ENCODE measurements at places on chromosomes 6 and 20.

- no peak for DNase-seq
These were observed 1.9 kb downstream of the CST7 start for GRCh38 chr20:24950836-24951525.

DNA sequence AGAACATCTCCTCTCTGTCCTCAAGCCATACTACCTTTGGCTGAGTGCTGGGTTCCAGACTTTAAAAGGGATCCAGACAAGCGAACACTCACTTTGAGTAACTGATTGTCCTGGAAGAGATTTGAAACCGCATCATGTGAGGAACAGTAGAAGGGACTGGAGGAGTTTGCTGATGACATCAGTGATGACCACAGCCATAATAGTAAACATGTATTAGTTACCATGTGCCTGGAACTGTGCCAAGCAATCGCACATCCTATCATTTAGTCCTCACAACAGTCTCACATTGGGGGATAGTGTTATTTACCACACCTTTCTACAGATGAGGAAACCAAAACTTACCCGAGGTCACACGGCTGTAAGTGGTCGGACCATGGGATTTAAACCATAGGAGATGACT lies 39.8 kb downstream of the ARMC2 start:
- no peak for DNase-seq

- no peak for DNase-seq
These were observed 32.0 kb downstream of the GNAS-AS1 start for GRCh38 chr20:58818586-58819285.

GRCh38 chr6:1984346-1984994 lies 260.9 kb downstream of the GMDS start:
- DNase-seq = no peak

DNA sequence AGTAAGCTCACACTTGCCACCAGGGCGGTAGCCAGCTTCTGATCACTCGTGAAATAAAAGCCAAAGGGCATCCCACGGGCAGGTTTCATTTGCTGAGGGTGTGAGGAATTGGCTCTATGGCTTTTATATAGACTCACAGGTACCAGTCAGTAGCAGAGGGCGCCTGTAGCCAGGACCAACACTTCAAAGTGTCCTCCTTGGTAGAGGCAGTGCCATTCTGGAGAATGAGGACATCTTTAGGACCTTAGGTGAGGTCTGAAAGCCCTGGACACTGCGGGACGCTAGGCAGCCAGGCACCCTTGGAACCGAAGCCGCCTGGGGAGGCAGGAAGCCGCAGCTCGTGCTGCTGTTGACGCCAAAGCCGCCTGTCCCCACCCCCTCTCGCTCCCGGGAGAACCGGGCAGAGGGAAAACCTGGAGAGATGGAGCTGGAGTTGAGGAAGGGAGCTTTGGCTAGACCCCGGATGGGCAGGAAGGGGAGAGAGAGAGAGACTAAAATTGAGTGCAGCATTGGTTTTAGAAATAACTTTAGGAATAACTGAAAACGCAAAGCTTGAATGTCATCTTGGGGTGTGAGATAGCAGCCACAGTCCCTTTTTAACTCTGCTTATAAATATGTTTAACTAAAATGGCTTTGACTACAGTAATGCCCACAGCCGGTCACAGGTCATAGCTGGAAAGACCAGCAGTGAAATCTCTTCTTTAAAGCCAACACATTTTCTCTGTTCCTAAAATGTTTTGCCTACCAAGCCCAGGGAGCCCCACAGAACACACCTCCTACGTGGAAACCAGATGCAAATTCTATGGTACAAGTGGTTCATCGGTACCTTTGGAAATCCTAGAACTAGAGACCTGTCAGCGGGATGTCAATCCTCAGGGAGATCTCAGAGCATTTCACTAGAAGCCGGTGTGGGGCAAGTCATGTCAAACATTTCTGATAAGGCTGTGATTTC lies 128.5 kb upstream of the CDYL start:
- DNase-seq = peak; percentile 73

GRCh38 chr6:16472349-16473069 lies 234.1 kb downstream of the GMPR start:
- peak; percentile 46 for DNase-seq

DNA sequence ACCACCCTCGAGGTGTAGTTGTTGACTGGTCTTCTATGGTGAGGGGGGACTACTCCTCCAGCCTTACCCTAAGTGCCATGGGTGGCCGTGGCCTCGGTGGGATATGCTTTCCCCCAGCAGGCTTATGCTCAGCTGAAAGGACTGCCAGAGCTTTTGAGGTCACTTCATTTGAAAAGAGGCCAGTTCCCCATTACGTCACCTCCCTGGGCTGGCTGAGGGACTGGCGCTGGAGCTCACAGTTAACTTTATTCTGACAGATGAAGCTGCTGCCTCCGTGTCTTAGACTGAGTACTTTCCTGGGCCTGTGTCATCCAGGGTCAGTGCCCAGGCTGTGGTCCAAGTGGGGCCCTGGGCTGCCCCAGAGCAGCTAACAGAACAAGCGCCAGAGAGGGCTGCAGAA lies 42.8 kb upstream of the PCMTD2 start:
- DNase-seq = peak; percentile 67

GRCh38 chr20:50728981-50729874 lies 2.2 kb upstream of the PARD6B start:
- no peak for DNase-seq

DNA sequence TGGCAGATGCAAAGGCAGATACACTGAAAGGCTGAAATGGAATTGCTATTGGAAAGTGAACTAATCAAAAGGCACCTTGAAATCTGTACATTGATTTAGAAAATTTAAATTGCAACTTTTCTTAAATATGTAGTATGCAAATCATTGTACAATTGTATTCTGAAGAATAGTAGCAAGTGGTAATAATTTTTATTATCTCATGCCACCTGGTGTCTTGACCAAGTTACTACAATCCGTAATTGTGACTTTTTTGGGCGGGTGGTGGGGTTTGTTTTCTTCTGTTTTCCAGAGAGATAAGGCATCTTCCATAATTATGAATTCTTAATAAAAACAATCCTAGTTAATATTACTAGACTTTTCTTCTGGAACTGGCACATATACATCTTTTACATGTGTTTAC lies 12.5 kb upstream of the BCKDHB start:
- peak; percentile 15 for DNase-seq

- DNase-seq = no peak
These were observed 280.1 kb downstream of the TFAP2B start for GRCh38 chr6:51098791-51099190.

DNA sequence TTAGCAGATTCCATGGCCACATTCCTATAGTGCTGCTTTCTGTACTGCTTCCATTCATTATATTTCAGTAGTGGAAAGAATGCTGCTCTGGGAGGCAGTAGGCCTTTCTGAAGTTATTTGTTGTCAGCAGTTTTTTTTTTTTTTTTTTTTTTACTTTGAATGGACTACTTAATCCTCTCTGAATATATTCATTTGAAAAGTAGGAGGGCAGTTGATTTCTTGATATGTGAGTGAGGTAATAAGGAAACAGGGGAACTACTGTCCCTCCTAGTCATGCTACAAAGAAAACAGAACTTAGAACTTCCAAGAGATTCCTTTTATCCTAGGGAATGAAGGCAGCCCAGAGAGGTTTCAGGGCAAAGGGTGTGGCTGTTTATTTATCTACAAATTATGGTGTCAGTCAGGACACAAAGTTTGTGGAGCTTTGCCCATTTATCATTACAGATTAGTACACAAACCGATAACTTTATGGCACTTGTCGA lies 155.9 kb downstream of the JARID2 start:
- DNase-seq = no peak

DNA sequence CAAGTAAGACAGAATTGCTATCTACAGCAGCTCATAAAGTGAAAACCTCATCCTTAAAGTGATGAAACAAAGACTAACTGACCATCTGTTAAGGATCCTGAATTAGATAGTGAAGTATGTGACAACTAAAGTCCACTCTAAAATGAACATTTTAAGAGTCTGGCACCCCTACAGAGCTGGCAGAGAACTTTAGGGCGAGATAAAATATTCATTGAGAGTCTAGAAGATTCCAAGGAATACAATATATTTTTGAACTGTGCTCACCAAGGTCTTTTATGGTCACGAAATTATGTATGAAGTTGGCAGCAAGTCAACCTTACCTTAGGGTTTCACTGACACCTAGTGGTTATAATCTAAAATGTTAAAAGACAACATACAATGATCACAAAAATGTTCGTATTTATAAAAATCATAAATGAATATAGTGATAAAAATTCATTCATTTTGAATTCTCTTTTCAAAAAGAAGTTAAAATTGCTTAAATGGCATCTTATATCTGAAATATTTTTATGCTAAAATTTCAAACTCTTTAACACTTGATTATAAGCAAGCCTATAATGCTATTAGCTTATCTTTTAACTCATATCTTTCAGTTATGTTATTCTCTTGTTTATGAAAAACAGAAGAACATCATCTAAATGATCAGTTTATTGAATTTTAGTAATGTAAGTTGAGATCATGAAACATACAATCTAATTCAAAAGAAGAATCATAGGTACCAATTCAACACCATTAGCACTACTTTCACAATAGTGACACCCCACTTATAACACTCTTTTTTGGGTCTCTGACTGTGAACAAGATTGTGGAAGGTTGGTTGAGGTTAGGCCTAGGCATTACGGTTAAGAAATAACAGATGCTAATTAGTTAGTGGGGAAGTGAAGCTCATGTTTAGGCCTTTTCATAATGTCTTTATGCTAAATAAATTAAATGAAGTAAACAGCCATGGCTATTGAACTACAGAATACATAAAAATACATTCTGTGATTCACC lies 27.5 kb downstream of the RSPH3 start:
- peak; percentile 19 for DNase-seq

- no peak for DNase-seq
These were observed 3.3 kb upstream of the ASIP start for GRCh38 chr20:34237942-34238341.

DNA sequence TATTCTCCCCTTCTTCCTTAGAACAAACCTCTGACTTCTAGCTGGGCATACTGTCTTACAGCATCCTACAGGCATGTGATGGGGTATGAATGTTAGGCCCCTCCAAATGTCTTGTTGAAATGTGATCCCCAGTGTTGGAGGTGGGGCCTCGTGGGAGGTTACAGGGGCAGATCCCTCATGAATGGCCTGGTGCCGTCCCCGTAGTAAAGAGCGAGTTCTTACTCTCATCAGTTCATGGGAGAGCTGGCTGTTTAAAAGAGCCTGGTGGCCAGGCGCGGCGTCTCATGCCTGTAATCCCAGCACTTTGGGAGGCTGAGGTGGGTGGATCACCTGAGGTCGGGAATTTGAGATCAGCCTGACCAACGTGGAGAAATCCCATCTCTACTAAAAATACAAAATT lies 15.5 kb downstream of the OVOL2 start:
- no peak for DNase-seq

DNA sequence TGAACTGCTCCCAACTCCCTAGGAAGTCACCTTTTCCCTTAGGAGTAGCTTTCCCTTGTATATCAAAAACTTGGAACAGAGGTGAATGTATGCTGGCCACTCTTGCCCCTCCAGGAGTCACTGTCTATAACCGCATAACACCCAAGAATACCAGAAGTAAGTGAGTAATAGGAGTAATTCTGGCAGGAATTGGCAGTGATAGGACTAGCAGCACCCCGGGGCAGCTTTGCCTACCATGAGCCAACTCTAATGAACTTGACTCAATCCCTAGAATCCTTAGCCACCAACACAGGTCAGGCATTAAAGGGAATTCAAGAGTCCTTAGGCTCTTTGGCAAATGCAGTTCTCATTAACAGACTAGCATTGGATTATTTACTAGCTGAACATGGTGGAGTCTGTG lies 28.8 kb upstream of the CD164 start:
- DNase-seq = no peak

GRCh38 chr6:169263374-169263773 lies 9.7 kb upstream of the THBS2 start:
- no peak for DNase-seq

- DNase-seq = no peak
These were observed 142.8 kb downstream of the COL21A1 start for GRCh38 chr6:56104591-56104990.

DNA sequence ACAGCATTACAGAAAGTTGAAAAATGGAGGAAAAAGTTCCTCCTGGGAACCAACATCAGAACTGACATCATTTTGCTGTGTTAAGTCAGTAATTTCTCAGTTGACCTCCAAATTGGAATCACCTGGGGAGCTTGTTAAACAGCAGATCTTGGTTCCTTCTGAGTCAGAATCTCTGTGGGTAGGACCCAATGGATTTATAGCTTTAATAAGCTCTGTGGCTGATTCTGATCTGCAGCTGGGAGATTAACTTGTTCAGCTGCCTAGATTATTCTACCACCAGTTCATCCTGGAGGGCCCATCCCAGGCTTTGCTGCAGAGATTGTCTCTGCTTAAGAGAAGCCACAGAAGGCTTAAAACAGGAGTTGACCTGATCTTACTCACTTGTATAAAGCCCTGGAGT lies 90.7 kb upstream of the POPDC3 start:
- DNase-seq = no peak

DNA sequence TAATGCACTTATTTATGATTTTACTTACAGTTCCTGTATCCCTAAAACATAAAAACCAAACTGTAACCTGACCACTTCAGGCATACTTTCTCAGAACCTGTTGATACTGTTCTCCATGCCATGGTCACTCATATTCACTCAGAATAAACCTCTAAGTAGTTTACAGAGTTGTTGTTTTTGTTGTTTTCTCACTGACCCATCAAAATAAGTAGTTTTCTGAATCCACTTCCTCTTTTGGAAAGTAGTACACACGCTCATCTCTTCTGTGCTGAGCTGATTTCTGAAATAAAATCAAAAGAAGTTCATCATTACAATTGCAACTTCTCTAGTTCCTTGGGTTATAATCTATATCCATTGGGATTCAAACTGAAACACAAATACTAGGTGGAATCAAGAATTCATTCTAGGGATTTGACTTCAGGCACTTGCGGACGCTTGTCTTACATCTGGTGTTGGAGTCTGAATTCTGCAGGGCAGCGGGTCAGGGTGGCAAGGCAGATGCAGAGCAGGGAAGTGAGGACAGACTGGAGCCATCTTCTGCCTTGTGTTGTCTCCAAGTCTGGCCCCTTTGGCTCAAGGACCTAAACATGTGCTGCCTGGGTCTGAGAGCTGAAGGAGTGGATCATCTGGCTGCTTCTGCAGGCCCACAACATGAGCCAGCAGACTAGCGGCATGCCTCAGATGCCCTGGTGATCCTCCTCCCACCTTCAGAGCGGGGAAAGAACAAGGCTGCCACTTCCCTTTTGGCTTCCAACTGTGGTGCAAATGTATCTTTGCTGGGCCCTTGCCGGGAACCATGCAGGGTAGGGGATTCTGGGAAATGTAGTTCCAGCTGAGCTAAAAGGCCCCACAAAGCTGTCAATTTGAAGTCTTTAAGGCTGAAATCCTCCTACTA lies 167.9 kb upstream of the MYLIP start:
- no peak for DNase-seq

GRCh38 chr20:49216991-49217578 lies 2.1 kb upstream of the DDX27 start:
- DNase-seq = peak; percentile 71

GRCh38 chr6:2257363-2257762 lies 12.0 kb upstream of the GMDS start:
- no peak for DNase-seq

GRCh38 chr6:110554441-110554840 lies 78.0 kb upstream of the SLC22A16 start:
- no peak for DNase-seq

- no peak for DNase-seq
These were observed 11.0 kb downstream of the SULF2 start for GRCh38 chr20:47774131-47774777.

GRCh38 chr6:12911427-12911826 lies 194.9 kb downstream of the PHACTR1 start:
- DNase-seq = no peak
